NCI-H2171 treated with DMSO at 0.1 percent for 48 hours (cell line): ENCODE measurements at places on chromosomes 6 and 20.
A peak's percentile ranks its signal among the peaks of the same experiment; 100 is the strongest.

DNA sequence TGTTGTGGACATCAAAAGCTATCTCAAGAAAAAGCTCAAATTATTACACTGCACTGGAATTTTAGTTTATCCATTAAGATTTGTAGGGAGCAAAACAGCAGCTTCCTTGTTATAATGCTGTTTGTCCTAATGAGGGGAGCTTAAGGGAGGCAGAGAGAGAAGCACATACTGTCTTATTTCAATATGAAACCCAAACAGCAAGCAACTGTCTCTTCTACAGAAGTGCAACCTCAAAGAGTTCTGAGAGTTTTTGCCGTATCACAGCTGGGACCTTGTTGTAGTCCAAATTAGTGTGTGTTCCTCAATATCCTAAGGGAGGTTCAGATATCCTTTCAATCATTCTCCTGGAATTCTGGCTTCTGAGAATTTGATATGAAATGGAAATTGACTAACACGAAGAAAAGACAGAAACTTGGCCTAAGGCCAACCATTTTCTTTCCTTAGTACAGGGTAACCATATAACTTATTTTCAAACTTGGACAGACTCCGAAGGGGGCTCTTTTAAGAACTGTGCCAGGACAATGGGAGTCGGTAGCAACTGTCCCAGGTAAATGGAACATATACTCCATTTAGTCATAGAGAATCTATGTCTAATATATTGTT, 149.3 kb upstream of the CCN2 start:
- no peak for DNase-seq

DNA sequence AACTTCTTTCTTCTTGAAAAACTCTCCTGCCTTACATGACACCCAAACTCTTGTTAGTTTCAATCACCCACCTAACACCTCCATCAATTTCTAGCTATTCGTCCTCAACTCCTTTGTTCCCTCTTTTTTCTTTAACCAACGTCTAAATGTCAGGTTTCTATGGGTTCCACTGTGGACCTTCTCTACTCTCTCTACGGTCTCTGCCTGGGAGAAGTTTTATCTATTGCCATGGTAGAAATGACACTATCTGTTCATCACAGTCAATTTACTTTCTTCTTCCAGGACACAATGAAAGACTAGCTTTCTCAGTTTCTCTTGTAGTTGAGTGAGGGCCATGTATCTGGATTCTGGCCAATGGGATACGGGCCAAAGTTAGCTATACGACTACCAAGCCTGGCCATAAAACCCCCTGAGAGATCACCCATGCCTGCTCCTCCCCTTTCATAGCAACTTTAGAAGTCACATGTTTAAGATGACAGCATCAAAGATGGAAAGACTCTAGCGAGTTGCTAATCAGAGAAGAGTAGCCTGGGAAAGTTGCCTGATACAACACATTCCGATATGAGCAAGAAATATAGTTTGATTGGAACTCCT, 17.9 kb downstream of the RNGTT start:
- no peak for DNase-seq

- no peak for DNase-seq
Measured at GRCh38 chr6:113353392-113353791, 503.8 kb upstream of the MARCKS start.

- no peak for DNase-seq
Measured at GRCh38 chr6:56270812-56271441, 23.5 kb upstream of the COL21A1 start.

DNA sequence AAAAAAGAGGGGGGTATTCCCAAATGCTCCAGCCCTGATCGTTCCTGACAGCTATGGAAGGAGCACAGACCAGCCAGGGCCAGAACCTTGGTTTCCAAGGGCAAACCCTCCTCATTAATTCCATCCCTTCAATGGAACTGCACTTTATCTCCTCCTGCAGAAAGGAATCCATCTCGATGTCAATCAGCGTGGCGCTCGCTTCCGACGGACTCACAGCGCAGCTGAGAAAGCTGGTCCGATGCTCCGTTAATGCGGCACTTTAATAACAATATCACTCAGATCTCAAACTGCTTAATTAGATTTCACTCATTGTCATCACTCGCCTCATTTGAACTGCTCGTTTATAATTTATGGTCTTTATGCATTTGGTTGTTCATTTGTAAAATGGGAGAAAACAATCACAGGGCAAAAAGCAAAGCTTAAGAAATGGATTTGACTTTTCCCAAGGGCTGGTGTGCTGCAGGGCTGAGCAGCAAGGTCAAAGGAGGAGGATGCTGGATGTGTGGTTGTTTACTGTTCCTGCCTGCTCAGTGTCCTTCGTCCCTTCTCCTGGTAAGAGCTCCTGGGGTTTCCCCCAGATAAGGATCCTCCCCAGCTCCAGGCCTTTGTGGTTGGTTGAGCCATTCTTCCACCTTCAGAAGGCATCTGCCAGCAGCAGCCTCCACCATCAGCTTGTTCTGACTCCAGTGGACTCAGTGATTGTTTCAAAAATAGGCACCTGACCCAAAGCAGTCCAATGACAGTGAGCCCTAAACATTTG, 152.7 kb downstream of the ANKRD60 start:
- DNase-seq = no peak

GRCh38 chr6:104943781-104944180, 13.1 kb upstream of the LIN28B start:
- no peak for DNase-seq

DNA sequence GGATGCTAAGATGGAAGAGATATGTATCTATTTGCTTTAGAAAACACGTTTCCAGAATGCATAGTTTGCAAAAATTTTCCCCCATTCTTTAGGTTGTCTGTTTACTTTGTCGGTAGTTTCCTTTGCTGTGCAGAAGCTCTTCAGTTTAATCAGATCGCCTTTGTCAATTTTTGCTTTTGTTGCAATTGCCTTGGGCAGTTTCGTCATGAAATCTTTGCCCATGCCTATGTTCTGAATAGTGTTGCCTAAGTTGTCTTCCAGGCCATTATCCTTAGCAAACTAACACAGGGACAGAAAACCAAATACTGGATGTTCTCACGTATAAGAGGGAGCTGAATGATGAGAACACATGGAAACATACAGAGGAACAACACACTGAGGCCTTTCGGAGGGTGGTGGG, 454.2 kb upstream of the SLC35B3 start:
- no peak for DNase-seq

GRCh38 chr6:86010915-86011786, 368.5 kb upstream of the SYNCRIP start:
- DNase-seq = no peak

GRCh38 chr6:85461798-85462170, 11.9 kb downstream of the NT5E start:
- no peak for DNase-seq

DNA sequence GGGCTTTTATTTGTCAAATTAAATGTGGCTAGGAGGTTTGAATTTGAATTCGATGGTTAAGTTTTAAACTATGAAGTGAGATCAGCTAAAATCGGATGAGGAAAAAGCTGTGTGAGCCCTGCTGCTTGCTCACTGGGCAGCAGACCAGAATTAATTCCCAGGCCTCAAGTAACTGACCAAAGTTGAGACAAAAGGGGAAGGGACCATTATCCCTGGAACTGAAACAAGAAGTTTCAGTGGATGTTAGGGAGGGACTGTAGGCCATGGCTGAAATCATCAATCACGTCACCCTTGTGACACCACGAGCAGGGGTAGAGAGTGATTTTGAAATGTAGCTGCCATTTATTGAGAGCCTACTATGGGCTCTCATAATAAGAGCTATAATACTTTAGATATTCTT, 7.0 kb upstream of the PRSS35 start:
- no peak for DNase-seq

DNA sequence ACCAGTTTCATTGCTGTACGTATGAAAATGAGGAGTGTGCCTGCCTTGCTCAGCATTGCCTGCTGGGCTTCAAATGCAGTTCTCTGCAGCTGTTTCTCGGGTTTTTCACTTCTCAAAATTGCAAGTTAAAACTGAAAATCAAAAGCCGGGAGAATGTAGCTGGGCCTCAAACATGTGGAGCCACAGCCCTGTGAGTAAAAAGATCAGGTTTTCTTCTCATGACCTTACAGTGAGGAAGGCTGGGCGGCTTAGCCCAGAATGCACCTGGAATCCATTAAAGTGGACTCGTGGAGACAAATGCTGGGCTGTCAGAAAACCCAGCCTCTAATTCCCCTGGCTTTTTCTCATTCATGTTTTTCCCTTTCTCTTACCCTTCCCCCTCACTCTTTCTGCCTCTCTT, 34.4 kb downstream of the DSE start:
- DNase-seq = no peak

GRCh38 chr6:91852252-91852651, 1265.4 kb upstream of the MAP3K7 start:
- DNase-seq = no peak

DNA sequence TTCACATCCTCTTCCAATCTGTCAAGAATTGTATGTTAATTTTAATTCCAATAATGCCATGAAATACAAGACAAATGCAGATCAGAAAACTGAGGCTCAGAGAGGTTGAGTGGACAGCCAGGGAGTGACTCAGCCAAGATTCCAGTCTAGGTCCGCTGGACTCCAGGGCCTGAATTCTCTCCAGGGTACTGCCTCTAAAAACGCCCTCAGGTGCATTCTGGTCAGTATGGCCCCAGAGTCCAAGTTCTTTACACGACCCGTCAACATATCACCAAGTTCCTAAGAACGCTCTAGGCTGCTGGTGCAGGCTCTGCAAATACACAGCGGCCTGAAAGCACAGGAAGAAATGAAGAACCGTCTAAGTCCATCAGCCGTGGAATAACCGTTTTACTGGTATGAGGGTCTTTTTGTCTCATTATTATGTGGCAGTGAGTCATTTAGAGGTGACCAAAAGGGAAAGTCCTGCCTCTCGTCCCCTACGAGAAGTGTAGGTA, 709 bp upstream of the ASXL1 start:
- DNase-seq = no peak

GRCh38 chr6:37011656-37012378, 6.4 kb downstream of the FGD2 start:
- DNase-seq = no peak

DNA sequence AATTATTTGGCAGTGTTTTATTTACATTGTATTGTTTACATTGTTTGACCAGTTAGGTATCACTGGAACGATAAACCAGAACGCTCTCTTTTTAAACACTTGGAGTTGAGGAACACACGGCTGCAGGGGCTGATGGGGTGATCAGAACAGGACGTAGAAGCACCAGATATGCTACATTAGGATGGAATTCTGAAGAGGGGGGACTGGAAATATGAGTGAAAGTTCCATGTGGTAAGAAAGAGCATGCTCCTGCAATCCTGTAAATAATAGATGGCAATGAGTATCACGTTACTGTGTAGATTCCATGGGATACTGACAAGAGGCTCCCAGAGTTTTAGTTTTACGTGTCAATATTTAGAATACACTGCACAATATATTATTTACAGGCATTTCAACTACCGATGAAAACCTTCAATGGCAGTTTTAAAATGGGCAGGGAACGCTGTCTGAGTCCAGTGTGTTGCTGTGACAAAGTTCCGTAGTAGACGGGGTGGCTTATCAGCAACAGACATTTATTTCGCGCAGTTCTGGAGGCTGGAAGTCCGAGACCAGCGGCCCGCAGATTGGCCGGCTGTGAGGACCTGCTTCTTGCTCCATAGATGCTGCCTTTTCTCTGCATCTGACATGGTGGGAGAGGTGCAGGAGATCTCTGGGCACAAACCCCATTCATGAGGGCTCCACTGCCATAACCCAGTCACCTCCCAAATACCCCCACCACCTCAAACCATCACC, 43.1 kb downstream of the SYNJ2 start:
- DNase-seq = no peak

GRCh38 chr6:148842296-148843019, 95.6 kb downstream of the UST start:
- DNase-seq = no peak

DNA sequence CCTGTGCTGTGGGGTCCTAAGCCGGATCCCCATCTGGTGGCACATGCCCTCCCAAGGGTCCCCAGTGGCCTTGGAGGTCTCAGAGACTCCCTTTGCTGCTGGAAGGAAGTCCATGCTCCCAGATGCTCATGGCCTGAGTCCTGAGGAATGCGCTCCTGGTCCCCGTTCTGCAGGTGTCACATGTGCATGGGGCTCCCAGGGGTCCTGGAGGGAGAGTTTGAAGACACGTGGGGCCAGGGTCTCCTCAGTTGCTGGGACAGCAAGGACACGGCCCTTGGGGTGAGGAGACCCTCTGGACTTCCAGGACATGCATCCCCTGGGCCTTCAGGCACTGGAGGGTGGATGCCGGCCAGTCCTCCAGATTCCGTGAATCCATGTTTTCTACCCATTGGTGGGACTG, 11.7 kb downstream of the ZBP1 start:
- DNase-seq = no peak

- no peak for DNase-seq
Measured at GRCh38 chr6:127907960-127908640, 7.2 kb upstream of the THEMIS start.

- DNase-seq = no peak
Measured at GRCh38 chr6:39777661-39778060, 14.5 kb upstream of the DAAM2 start.

GRCh38 chr6:51996296-51996947, 91.0 kb downstream of the PKHD1 start:
- DNase-seq = no peak

GRCh38 chr6:137798846-137799245, 68.2 kb upstream of the TNFAIP3 start:
- no peak for DNase-seq

GRCh38 chr6:39488255-39488879, 165.9 kb upstream of the KCNK16 start:
- DNase-seq = no peak

DNA sequence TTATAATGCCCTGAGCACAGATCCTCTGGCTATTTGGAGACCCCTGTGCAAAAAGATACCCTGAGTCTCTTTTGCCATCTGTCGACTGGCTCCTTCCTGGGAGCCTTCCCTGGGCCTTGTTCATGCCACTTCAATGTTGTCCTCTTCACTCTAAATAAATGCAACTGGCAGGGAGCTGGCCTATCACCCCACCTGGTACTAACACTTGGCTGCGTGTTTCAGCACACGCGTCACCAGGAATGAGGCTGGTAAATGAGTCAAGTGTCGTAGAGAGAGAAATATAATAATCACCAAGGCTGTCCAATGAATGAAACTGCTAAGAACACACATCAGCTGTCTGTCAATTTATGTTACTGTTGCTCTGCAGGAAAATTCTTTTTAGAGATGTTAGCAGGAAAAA, 374.6 kb upstream of the JARID2 start:
- peak; percentile 99 for DNase-seq
